CMK (cell line): ENCODE measurements at places on chromosomes 7 and 10.

DNA sequence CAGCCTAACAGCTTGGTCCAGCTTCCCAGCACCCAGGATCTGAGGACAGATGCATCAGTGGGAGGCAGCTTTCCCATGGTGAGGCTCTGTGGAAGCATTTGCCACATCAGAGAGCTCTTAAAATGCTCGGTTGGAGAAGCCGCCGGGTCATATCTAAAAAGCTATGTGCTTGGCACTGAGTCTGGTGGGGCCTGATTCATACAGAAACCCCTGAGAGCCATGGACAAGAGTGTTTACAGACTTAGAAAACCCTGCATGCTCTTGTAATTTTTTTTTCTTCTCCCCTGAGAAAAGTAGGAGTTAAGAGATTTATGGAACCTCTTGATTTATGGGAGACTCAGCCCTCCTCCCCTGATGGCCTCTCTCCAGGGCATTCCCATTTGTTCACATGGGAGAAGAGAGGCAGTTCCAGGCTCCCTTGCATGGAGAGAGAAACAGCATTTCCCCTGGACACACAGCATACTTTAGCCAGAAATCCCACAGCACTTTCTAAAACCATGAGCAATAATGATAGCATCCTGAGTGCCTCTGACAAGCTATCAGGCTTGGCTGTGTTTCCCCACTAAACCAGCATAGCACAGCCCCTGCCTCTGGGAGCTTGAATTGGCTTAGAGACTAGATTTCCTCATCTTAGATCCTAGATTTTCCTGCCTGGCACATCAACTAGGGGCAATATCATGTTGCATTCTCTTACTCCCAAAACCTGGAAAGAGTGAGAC, 322.1 kb upstream of the AUTS2 start:
- no peak for DNase-seq

DNA sequence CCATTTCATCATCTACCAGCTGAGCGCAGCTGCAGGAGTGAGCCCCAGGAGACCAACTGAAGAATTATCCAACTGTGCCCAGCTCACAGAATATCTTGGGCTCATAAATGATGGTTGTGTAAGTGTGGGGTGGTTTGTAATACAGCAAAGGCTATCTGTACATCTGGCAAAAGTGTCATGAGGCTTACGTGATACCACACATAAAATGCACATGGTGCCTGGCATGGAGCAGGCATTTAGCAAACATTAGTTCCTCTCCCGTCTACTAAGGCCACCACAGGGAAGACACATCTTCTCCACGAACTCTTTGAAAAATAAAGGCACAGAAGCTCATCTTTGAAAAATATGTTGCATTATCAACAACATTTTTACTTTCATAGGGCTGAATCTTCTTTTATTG, 32.3 kb downstream of the AOAH start:
- no peak for DNase-seq

DNA sequence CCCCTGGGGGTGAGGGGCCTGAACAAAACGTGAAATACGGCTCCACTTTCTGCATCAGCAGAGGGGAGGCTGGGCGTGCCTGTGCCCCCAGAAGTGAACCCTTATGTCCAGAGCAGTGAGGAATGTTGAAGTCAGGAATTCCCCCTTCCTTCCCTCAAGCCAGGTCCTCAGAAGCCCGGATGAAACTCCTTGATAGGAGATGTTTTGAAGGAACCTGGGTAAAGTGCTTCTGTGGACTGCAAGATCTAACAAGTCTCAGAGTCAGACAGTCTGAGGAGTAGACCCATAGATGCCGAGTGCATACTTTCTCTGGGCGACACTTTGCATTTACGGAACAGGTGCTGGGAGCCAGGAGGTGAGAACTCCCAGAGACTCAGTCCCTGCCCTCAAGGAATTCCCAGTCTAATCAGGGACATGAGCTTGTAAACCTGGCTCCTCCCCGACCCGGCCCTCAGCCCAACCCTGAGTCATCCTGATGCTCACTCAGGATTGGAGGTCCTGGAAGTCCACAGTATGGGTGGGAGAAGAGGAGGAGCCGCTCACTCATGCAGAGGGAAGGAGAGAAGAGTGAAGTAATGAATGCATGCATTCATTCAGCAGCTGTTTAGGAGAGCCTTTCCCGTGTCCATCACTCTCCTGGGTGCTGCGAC, 179.5 kb upstream of the ITGB1 start:
- DNase-seq = no peak

DNA sequence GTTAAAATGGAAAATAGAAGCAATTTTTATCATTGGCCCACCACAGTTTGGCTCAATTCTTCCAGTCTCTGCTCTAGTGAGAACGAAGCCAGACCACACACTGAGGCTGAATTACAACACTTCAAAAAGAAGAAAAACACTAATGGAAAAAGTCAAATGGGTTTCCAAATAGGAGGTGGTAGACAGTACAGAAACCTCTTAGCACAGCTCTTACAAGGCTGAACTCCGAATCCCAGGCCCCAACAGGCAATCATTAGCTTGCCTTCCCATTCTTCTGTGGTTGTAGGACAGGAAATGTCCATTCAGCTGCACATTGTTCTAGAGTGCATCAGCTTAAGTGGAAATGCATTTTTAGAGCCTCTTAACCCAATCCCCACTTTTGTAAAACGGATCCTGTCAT, 115.1 kb upstream of the MEOX2 start:
- no peak for DNase-seq

DNA sequence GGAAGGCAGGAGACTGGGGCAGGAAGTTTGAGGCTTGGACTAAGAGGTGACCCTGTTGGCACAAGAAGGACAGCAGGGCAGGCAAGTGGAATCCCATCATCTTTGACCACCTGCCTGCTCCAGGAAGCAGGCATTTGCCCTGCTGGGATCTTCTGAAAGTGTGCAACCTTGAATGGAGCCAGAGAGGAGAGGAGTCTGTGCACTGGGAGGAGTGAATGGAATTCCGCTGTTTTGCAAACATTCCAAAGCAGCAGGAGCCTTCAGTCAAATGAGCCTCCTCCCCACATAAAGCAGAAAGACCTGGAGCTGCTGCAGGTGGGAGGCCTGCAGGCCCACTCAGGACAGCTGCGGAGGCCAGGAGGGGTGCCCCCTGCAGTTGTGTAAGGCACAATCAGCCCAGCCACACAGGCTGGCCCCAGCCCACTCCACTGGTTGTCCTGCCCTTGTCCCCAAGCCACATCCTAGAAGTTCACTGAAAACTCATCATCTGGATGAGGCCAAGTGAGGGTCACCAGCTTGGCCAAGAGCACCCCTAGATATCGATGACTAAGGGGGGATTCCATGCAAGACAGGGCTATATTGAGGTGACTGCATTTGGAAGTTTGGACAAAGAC, 249.5 kb downstream of the RPS24 start:
- DNase-seq = no peak

GRCh38 chr7:40680657-40681056, 545.9 kb downstream of the SUGCT start:
- DNase-seq = no peak

GRCh38 chr10:119364645-119365600, 157.6 kb downstream of the GRK5 start:
- no peak for DNase-seq

GRCh38 chr7:149731207-149731955, 42.0 kb downstream of the ZNF467 start:
- DNase-seq = no peak

DNA sequence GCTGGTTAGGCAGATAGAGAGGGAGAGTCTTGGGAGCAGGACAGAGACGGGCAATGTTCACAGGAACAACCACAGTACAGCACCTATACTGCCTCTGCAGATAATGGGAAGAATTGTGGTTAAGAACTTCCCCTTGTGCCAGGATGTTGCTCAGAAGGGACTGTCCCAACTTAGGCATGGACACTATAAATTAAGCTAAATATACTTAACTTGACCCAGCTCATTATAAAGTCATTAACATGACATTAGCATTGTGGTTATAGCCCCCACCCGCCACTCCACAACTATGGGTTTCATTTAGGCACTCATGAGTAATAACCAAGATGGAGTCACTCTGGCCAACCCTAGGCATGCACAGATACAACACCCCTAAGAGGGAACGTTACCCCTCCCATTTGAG, 310.9 kb upstream of the NRG3 start:
- no peak for DNase-seq

GRCh38 chr7:94420328-94420727, 25.6 kb downstream of the COL1A2 start:
- DNase-seq = no peak

DNA sequence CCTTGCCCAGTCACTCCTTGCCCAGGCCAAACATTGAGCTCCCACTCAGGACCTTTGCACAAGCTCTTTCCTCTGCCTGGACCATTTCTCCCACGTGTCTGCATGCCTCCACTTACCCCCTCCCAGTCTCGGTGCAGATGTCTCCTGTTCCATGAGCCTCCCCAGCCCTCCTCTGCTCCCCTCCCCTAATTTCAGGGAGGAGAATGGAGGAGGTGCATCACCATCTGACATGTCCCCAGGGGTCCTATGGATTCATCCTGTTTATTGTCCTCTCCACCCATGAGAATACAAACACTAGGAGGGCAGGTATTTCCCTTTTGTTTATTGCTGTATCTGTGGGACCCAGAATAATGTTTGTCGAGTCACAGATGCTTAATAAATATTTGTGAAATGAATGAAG, 8.6 kb upstream of the GRID2IP start:
- DNase-seq = no peak

DNA sequence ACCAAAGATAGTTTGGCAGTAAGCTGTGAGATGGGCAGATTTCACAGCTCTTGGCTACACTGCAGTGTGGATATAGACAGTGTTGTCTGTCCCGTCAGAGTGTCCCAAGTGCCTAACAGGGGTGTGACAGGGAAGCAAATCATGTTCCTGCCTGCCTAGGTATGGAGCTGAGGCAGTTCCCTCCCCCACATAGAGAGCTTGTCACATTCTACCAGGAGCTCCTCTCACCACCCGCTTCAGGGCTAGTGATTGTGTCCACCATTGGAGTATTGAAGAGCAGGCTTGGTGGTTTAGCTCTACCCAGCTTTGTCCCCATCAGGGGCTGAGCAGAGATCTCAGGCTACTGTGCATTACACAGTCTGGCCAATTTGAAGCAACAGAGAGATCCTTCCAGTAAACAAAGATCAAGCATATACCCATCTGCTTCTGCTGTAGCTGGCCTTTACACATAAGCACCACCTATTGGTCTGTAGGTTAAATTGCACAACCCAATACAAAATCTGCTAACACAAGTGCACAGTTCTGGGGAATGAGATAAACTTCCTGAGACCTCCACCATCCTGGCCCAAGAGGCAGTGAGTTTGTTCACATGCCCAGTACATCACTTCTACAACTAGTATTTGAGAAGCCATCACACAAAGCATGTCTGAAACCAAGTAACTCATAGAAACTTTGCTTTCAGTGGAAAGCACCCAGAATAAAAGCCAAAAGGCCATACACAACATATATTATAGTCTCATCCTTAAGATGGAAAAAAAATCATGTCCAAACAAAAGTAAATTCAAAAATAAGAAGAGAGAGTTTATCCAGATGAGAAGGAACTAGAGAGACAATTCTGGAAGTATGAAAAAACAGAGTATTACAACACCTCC, 67.3 kb downstream of the GLCCI1 start:
- DNase-seq = peak; percentile 12

DNA sequence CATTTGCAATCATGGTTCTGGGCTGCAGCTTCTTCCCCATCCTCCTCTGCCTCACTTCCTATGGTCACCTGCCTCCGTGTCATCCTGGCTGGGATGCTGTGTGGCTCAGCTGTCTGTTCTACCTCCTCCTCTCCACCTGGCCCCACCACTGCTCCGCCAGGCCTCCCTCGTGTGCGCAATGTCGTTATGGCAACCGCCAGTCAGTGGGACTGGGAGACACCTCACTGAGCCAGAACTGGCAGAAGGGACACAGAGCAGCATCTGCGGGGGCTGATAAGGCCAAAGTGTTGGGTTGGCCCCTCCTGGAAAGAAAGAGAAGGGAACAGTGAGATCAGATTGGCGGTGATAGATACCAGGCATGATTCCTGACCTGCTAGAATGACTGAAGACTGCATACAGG, 527.5 kb downstream of the INHBA start:
- DNase-seq = no peak

DNA sequence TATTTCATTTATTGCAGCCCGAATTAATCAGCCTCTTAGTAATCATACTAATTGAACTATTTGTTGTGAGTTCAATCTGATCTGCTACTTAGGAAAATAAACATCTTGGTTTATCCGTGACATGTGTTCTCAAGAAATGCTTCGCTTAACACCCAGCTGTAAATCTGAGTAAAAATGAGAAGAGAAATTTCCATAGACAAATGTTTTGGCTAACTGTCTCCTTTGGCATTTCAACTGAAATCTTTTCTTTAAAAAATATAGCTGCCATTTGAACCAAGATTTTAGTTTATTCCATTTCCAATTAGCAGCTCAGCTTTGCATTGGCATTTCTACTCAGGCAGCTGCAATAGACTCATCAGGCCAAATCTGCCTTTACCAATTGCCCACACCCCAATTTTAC, 180.5 kb upstream of the PTER start:
- DNase-seq = no peak

DNA sequence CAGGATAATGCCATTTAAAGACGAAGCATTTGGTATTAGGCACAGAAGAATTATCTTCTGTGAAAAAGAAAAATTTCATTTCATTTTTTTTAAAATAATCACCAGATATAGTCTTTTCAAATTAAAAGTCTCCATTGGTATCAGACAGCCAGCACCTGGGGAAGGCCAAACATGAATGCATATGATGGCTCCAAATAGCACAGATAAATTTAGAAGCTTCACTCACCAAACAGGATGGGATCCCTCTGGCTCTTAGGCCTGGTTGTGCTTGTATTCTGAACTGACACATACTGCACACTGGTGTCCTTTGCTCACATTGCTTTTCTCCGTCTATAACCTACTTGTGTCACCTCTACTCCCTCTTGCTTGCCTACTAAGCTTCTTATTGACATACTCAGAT, 169.5 kb upstream of the CHRM2 start:
- no peak for DNase-seq

GRCh38 chr7:1533547-1534329, 3.2 kb downstream of the MAFK start:
- no peak for DNase-seq

- DNase-seq = no peak
Measured at GRCh38 chr7:11130012-11130411, 156.3 kb downstream of the PHF14 start.
